GF-D8 (cell line): ENCODE measurements at places on chromosomes 12 and 14.

GRCh38 chr12:32230613-32230993 is 124.0 kb downstream of the BICD1 start:
- DNase-seq: no peak

DNA sequence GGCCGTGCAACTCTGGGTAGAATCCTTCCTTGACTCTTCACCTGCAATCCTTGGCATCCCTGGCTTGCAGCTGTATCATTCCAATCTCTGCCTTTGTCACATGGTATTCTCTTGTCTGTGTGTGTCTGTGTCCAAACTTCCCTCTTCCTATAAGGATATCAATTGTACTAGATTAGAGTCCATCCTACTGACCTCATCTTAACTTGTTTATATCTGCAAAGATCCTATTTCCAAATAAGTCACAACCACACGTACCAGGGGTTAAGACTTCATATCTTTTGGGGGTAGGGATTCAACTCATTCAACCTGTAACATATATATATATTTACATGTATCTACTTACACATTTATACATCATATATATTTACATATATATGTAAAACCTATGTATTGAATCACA is 29.6 kb upstream of the RASSF3 start:
- no peak for DNase-seq

DNA sequence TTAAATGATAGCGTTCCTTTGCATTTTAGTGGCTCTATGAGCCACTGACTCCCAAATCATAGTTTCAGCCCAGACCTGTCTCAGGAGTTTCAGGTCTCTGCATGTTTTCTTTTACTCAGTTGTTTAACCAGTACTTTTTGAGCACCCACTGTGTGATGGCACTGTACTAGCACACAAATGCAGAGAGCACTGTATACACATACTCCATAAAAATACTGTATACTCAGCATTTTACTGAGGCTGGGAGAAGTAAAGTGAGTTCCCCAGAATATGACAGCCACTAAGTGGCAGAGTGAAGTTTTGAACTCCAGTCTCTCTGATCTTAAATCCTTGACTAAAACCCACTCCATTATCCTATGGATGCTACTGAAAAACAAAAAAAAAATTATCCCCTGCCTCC is 76.0 kb upstream of the HSPB8 start:
- DNase-seq: no peak

GRCh38 chr14:104924421-104925213 is at the start of gene PLD4:
TSS of gene PLD4 (plus strand) at chr14:104924879. CDS start at chr14:104927141, 2,262 bp downstream.
- DNase-seq: no peak

DNA sequence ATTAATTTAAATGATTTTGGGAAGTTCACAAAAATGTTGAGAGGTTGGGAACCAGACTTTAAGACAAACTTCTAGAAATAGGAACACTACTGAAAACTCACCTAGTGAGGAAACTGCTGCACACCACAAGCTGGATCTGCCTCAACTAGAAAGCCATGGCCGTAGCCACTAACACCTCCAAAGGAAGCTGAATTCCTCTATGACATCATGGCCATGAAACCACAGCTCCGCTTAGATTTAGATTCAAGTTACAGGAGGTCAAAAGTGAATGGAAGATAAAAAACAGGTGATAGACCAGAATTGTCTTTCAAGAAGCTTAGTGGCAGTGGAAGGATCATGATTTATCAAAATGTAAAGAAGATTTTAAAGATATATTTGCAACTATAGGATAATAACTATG is 208.8 kb upstream of the ALG10 start:
- DNase-seq: no peak
